Stimulated activated CD4-positive, alpha-beta T cell treated with anti-CD3 and anti-CD28 coated beads, Interleukin-2, amount 100 ng/mL, for 48 hours (primary cell): ENCODE measurements at places on chromosomes 6 and 20.

GRCh38 chr6:84035484-84035883, 1.9 kb downstream of the MRAP2 start:
- DNase-seq: no peak

GRCh38 chr6:33165581-33166258, 26.5 kb downstream of the COL11A2 start:
- no peak for DNase-seq

DNA sequence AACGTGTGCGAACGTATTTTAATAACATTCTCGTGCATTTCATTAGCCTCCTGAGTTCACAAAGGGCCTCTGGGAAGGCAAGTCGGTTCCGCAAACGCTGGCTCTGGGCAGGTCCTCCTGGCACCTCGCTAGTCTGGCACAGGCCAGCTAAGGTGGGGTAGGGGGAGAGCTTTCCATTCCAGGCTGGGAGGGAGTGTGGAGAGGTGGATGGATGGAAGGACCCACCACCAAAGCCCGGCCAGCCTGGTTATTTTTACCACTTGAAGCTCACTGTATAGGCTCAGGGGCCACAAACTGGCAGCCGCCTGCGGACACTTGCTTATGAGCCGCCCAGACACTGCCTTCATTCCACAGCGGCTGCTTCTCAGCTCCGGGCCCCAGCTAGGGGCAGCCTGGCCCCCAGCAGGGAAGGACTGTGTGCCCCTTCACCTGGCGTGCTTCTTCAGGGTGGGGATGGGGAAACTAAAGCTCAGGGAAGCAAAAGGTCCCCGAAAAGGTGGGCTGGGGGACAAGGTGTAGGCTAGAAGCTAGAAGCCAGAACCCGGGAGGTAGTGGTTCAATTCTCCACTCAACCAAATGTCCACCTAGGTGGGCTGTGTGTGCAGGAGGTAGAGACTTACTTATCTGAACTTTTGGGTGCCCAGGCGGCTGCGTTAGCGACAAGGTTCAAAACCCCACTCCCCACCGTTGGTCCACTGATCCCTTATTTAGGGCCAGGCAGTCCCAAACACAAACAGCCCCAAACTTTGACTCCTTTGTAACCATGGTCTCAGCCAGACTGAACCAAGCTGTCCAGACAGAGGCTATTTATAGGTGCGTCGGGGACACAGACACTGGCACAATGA, 1.7 kb downstream of the PMEPA1 start:
- no peak for DNase-seq

DNA sequence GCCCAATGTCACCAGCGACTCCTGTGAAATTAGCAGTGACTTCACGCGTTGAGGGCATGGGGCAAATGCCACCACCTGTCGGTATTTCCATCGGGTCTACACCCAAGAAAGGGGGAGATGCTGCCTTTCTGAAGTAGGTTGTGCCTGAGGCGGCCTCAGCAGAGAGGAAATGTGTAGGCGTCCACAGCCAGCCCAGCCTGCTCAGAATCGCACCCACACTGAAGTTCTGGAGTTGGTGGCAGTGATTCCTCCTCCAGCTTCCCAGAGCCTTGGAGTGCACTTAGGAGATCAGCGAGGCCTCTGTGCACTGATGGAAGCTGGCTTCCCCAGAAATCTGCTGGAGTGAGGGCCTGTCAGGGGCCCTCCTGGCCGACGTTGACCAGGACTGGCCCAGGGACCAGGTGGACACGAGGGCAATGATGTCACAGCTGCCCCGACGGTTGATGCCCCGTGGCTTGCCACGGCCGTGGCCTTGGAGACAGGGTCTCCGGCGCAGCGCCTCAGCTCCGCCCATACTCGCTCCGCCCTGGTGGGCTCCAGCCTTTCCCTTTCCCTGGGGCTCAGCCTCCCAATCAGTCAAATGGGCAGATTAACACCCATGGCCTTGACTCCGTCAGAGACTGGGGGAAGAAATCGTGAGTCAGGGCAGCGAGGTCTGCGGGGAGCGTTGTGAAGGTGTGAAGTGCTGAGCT, 484.8 kb downstream of the PREX1 start:
- DNase-seq: no peak

- DNase-seq: no peak
Measured at GRCh38 chr20:31605902-31606803, 1.1 kb downstream of the ID1 start.
